ENCODE measurements at places on chromosomes 3 and 15. TPM values are rescaled to one million over a fixed set of nuclear protein-coding genes. Genes with fewer than 3 reads are reported as not detected.

The CPEB1 gene
- total RNA-seq = 18.5 TPM

The RBM6 gene
- total RNA-seq = 49.0 TPM

The PAQR5 gene
- 0.87 TPM for total RNA-seq

The MINAR1 gene
- 1.7 TPM for total RNA-seq

The IMP3 gene
- total RNA-seq = 43.9 TPM

The GP9 gene
- total RNA-seq = not detected

The TPRG1 gene
- 1.1 TPM for total RNA-seq

The CYP1A2 gene
- total RNA-seq = not detected

The ZIC1 gene
- 0.30 TPM for total RNA-seq

The SPTSSB gene
- 0.50 TPM for total RNA-seq

- H3K4me3 ChIP-seq = peak overlapping the region; percentile 88
- no peak for DNase-seq
- no peaks in the 10 kb centered on the region for H3K36me3 ChIP-seq
- no peaks in the 10 kb centered on the region for H3K27me3 ChIP-seq
These were observed 651 bp downstream of the UBA3 start for GRCh38 chr3:69079269-69080159.

DNA sequence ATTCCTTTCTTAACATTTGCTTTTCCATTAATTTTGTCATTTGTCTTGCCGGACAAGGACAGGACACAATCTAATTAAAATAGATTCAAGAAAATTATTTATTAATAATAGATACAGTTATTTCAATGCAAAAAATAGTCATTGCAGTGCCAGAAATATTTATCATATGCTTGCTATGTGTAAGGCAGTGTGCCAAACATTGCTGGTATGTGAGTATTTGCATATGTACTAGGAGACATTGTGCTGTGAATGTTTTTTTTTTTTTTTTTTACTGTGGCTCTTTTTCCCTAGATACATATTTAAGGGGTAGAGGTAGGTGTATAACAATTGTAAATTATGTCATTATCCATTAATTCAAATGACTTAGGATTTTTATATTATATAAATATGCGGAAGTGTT is 23.3 kb downstream of the SPRED1 start:
- no peaks in the 10 kb centered on the region for H3K36me3 ChIP-seq
- no peak overlapping the region for H3K4me3 ChIP-seq
- no peaks in the 10 kb centered on the region for H3K27me3 ChIP-seq
- H3K4me1 ChIP-seq = no peaks in the 10 kb centered on the region
- peak; percentile 49 for DNase-seq

DNA sequence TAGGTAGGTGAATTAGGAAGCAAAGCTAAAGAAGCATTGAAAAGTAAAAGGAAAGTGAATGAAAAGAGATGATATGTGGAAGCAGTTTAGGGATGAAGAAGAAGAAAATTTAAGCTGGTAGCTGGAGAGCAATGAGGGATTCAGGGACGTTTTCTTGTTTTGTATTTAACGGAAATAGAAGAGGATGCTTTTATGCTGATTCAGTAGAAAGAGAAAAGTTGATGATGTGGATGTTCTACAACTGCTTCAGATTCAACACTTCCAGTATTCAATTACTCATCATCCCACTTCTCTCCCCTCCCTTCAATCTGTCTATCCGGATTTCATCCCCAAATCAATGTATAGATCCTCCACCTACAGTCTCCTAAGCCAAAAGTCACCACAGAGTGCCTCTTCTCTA is 448.2 kb upstream of the CCDC54 start:
- H3K36me3 ChIP-seq = no peaks in the 10 kb centered on the region
- H3K4me1 ChIP-seq = no peaks in the 10 kb centered on the region
- no peak overlapping the region for H3K4me3 ChIP-seq
- no peak for DNase-seq
- H3K27ac ChIP-seq = no peak overlapping the region

- H3K36me3 ChIP-seq = no peaks in the 10 kb centered on the region
- no peaks in the 10 kb centered on the region for H3K27me3 ChIP-seq
- DNase-seq = no peak
- H3K4me1 ChIP-seq = no peaks in the 10 kb centered on the region
These were observed 96.6 kb downstream of the SLC9A9 start for GRCh38 chr3:143751643-143752178.

DNA sequence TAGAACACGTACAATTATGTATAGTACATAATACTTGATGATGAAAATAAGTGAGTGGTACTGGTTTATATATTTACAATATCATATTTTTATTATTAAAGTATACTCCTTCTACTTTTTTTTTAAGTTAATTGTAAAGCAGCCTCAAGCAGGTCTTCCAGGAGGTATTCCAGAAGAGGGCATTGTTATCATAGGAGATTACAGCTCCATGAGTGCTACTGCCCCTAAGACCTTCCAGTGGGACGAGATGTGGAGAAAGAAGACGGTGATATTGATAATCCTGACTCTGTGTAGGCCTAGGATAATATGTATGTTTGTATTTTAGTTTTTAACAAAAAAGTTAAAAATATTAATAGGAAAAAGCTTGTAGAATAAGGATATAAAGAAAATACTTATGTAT is 40.3 kb upstream of the SCN5A start:
- H3K4me1 ChIP-seq = no peaks in the 10 kb centered on the region
- no peaks in the 10 kb centered on the region for H3K36me3 ChIP-seq
- no peak overlapping the region for H3K4me3 ChIP-seq
- no peaks in the 10 kb centered on the region for H3K27me3 ChIP-seq
- no peak for DNase-seq

DNA sequence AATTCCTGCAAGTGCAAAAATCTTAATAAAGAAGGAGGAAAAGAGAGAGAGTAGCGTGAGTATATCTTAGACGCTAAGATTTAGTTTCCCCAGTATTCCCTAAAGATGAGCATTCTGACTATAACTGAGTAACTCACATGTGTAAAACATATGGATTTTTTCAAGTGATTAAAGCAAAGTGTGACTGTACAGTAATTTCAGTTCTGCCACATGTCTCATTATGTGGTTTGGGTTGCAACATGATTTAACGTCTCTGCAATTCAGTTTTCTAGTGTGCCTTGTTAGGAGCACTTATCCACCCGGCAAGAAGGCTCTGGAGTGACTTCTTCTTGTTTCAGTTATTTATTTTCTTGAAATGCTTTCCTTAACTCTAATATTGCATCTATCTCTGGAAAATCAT is 514.1 kb downstream of the ROBO1 start:
- DNase-seq = peak; percentile 23
- no peaks in the 10 kb centered on the region for H3K36me3 ChIP-seq
- no peak overlapping the region for H3K27ac ChIP-seq
- no peak overlapping the region for H3K4me3 ChIP-seq
- H3K4me1 ChIP-seq = no peaks in the 10 kb centered on the region

GRCh38 chr15:89999676-90000185 is 1.4 kb upstream of the ZNF710 start:
- H3K27ac ChIP-seq = no peak overlapping the region
- peak overlapping the region; percentile 71 for H3K4me3 ChIP-seq
- peak; percentile 30 for DNase-seq
- peaks cover 32% of the 10 kb centered on the region for H3K4me1 ChIP-seq

GRCh38 chr3:196754091-196754981 is 14.7 kb downstream of the PAK2 start:
- no peak for DNase-seq
- no peaks in the 10 kb centered on the region for H3K27me3 ChIP-seq
- peaks cover 4% of the 10 kb centered on the region for H3K36me3 ChIP-seq
- H3K27ac ChIP-seq = no peak overlapping the region
- no peaks in the 10 kb centered on the region for H3K4me1 ChIP-seq
- no peak overlapping the region for H3K4me3 ChIP-seq

- H3K4me3 ChIP-seq = no peak overlapping the region
- H3K4me1 ChIP-seq = no peaks in the 10 kb centered on the region
- peak; percentile 74 for DNase-seq
- H3K27me3 ChIP-seq = no peaks in the 10 kb centered on the region
- H3K36me3 ChIP-seq = no peaks in the 10 kb centered on the region
These were observed 546.1 kb downstream of the NTRK3 start for GRCh38 chr15:87710406-87710805.

DNA sequence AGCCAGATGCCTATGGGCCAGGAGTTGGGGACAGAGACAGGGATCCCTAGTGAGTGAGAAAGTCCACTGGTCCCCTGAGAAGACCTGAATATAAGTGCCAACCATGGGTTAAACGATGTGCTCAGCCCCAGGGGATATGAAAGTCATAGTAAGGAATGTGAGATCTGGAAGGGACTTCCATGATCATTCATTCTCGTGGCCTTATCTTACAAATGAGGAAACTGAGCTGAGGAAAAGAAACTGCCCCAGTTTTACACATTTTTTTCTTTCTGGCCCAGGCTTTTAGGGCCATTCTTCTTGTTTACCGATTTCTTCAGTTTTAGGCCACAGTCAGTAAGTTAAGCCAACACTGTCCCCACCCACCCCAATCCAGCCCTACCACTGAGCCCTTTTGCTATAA is 11.1 kb downstream of the CD80 start:
- no peak overlapping the region for H3K27ac ChIP-seq
- H3K4me1 ChIP-seq = no peaks in the 10 kb centered on the region
- H3K27me3 ChIP-seq = no peaks in the 10 kb centered on the region
- no peaks in the 10 kb centered on the region for H3K36me3 ChIP-seq

DNA sequence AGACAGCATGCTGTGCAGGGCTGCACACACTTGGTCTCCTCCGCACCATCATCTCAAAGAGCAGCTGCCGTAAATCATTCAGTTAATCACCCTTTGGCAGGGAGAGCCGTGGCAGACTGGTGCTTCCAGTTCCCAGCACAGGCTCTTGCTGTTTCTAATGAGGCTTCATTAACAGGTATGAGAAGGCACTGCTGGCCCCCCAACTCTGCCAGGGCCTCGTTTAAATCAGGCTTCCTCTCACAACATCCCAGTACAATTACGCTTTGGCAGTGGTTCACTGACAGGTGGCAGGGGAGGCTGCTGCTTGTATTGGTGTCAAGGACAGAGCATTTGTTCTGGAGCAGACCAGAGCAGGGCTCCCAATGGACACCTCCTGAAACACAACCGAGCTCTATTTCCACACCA is 77.1 kb downstream of the BFSP2 start:
- no peak overlapping the region for H3K27ac ChIP-seq
- no peaks in the 10 kb centered on the region for H3K4me1 ChIP-seq
- DNase-seq = no peak

DNA sequence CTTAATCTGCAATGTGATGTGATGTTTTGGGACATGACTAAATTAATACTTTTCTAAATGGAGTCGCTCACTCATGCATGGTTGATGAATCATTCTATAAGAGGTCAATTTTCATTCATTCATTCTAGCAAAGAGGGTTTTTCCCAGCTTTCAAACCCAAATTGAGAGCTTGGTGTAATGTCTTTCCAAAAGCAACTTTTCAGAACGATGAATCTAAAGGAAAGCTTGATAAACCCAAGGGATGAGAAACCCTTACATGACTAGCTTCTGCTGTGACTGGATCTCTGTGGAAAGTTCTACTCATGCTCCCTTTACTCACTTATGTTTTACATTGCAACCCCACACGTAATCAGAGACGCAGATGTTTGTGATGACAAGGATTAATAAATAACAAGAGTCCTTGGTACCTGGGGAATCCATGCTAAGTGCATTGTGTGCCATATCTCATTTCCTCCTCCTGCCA is 47.7 kb downstream of the PDZRN3 start:
- DNase-seq = peak; percentile 59
- H3K4me3 ChIP-seq = no peak overlapping the region
- peaks cover 22% of the 10 kb centered on the region for H3K4me1 ChIP-seq

DNA sequence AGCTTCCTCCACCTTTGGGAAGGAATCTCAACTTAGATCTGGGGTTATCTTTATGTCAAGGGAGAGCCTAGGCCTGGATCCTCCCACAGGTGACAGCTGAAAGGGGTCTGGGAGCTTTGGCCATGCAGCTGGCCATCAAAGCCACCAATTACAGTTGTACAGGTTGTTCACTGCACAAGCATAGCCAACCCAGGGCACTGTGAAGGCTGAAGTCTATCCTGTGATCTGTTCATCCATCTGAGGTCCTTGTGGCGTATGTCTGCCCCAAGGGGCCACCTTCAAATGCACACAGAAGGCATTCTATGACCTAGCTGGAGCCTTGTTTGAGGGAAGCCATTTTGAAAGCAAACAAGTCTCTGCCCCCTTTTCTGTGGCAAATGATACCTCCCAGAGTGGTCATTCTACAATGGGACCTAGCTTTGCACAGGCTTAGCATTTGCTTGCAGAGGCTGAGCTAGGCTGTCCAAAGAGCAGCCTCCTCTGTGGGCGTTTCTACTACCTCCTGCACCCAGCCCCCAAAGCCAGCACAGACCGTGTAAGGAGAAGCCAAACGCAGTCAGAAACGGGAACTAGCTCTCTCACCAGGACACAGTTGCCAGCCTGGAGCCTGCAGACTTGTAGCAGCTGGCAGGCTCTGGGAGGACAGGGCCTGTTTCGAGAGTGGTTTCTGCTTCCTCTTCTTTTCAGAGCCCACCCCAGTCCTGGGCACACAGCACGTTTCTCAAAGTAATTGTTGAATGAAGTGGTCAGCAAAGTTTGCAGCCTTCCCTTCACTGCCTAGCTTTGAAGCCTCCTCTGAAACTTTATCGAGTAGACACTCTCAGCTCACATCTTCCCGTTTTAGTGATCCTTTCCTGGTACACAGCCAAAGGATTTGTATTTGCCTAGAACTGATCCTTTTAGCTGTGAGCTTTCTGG is 157.3 kb upstream of the SMAD3 start:
- no peak for DNase-seq
- no peaks in the 10 kb centered on the region for H3K36me3 ChIP-seq
- no peak overlapping the region for H3K4me3 ChIP-seq
- no peak overlapping the region for H3K27ac ChIP-seq
- H3K4me1 ChIP-seq = no peaks in the 10 kb centered on the region
- no peaks in the 10 kb centered on the region for H3K27me3 ChIP-seq

GRCh38 chr15:38705436-38706219 is 141.0 kb upstream of the RASGRP1 start:
- H3K27ac ChIP-seq = no peak overlapping the region
- H3K27me3 ChIP-seq = no peaks in the 10 kb centered on the region
- no peak for DNase-seq
- H3K36me3 ChIP-seq = no peaks in the 10 kb centered on the region
- peaks cover 14% of the 10 kb centered on the region for H3K4me1 ChIP-seq

DNA sequence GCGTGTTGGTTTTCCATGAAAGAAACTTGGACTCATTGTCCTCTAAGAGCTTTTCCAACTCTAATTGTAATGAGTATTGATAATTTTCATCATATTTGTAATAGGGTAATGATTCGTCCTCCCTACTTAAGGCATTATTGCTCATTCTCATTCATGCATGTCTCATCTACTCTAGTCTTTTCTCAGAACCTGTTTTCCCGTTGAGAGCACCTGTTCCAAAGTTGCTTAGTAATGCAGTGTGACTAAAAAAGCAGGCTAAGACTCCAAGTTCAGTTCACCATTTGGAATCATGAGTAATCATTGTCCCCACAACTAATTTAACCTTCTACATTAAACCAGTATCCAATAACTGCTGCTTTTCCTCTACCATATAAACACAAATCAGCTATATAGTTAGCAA is 84.0 kb downstream of the FILIP1L start:
- H3K27me3 ChIP-seq = no peaks in the 10 kb centered on the region
- H3K27ac ChIP-seq = no peak overlapping the region
- peaks cover 32% of the 10 kb centered on the region for H3K4me1 ChIP-seq
